ENCODE measurements at places on chromosomes 3 and 15.

GRCh38 chr3:40179016-40179415 is 130.5 kb upstream of the EIF1B start:
- DNase-seq: peak; percentile 12

- no peak for DNase-seq
Observed at GRCh38 chr3:115100806-115101205, 46.3 kb downstream of the ZBTB20 start.

DNA sequence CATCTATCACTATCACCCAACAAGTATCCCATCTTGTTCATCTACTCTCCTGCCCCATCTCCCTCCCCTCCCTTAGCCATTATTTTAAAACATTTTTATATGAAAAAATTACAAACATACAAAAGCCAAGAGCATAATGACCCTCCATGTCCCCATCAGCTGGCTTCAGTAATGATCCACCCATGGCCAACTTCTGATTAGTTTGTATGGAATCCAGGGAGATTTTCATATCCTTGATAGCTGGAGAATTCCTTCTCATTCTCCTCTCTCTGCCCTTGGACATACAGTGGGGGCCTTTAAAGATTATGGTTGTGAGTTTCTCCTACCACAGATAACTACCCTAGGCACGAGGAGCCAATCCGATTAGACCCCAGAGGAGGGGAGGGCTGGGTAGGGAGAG is 40.2 kb downstream of the IRAK2 start:
- DNase-seq: no peak

DNA sequence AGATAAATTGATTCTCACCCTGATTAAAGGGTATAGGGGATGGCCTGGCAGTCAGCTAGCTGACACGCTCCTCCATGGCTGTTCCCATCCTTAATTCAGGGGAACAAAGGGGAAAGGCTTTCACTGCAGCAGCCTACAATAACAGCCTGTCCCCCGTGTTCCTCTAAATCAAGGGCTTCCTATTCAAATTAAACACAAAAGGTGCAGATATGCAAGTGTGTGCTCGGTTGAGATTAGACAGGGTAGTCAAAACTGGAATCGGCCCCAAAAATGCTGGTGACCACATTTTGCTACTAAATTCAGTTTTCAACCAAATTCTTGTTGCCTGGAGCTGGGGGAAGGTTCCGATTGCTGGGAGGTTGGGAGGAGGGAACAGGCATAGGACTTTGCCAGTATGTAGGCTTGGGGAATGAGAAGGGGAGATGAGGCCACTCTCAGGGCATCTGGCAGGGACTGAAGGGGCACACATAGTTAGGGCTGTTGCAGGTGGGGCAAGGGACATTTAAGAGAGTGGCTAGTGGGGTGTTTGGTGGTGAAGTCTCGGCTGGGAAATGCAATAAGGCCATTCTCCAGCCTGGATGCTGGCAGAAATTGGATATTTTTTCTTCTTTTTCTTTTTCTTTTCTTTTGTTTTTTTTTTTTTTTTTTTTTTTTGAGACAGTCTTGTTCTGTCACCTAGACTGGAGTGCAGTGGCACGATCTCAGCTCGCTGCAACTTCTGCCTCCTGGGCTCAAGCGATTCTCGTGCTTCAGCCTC is 32.9 kb upstream of the CTSH start:
- DNase-seq: no peak

DNA sequence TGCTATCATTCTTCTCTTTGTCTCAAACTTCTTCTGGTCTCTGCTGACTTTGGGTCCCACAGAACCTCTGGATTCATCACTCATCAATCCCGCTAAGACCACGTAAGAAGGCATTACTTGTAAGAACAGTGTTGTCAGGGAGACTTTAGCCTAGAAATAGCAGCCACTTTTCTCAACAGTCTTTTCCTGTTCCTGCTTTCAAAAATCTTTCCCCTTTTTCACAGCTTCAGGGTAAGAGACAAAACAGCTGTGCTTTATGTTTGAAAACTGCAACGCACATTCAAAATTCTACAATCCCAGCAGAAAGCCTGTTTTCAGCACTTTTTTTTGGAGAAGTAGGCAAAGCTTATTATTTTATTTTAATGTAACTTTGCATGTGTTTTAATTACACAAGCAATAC is 42.0 kb upstream of the FAM98B start:
- DNase-seq: no peak

- DNase-seq: no peak
Observed at GRCh38 chr3:114393367-114394072, 99.7 kb downstream of the TIGIT start.

GRCh38 chr3:64445109-64445943 is 220.1 kb upstream of the PRICKLE2 start:
- DNase-seq: no peak

GRCh38 chr3:9013782-9014563 is 50.7 kb upstream of the RAD18 start:
- no peak for DNase-seq

DNA sequence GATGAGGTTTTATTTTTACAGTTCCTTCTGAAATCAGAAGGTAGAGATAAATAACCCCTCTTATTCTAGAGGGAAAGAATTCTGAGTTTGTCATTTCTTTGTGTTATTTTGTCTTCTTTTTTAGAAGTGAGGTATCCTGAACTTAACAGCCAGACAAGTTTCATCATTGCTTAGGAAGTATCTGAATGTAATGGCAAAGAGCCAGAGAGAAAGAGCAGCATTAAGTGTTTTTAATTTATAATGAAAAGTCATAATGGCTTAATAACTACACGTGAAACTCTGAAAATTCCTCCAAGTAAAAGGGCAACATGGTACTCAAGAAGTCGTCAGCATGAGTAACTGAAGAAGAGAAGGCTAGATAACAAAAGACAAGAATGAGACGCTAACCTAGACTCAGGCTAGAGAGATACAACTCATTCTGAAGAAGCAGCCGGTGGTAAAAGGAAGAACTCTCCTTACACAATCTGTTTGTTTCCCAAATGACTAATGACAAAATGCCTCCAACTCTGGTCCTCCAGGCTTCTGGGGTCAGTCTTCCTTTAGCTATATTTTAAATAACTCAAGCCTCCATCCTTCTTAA is 116.2 kb upstream of the NECTIN3 start:
- no peak for DNase-seq

DNA sequence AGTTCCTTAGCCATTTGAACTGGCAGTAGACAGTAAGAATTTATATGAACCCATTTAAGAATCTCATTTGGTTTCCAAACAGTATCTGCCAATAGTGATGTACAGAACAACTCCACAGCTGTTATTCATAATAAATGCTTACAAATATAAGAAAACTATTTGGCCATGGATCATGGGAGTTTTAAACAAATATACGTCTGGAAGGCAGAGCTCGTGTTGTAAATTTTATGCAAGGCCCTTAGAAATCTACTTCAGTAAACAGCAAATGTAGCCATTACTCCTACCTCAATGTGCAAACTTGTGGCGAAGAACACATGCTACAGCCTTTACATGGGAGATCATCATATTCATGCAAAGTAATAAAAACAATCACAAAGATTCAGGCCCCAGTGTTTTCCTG is 65.3 kb upstream of the NANOGP8 start:
- no peak for DNase-seq

DNA sequence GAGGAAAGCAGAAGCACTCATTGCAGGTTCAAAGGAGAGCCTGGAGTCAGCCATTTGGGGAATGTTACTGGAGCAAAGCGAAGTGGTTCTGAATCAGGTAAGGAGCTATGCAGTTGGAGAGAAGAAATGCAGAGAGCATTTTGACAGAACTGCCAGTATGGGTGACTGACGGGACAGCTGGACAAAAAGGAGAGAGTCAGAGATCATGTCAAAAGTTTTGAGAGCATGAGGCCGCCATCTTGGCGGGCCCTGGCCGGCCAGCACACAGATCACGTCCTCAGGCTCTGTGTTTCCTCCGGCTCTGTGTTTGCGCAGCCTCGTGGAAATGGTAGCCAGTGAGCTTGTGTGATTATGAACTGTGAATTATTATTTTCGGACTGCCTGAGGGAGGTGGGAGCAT is 29.8 kb upstream of the UBE3A start:
- DNase-seq: no peak

- no peak for DNase-seq
Observed at GRCh38 chr3:20696388-20697150, 510.6 kb upstream of the SGO1 start.

GRCh38 chr3:99980606-99981005 is 133.7 kb downstream of the FILIP1L start:
- no peak for DNase-seq

DNA sequence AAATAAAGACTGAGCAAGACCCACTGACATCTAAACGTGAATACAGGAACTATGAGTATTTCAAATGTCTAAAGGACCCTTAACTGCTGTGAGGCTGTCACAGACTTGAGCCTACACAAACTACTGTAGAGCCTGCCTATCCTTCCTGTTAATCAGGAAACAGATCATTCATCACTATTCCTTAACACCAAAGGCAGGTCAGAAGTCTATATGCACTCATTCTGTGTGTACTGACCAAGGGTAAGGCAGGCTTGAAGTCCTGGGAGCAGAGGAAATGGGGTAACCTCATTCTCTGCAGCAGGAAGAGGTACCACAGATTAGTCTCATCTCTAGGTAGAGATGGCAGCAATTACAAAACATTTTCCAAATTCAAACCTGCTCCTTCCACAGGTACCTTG is 30.7 kb downstream of the NPTN start:
- DNase-seq: no peak

GRCh38 chr3:190825386-190826016 is 37.0 kb downstream of the GMNC start:
- no peak for DNase-seq

DNA sequence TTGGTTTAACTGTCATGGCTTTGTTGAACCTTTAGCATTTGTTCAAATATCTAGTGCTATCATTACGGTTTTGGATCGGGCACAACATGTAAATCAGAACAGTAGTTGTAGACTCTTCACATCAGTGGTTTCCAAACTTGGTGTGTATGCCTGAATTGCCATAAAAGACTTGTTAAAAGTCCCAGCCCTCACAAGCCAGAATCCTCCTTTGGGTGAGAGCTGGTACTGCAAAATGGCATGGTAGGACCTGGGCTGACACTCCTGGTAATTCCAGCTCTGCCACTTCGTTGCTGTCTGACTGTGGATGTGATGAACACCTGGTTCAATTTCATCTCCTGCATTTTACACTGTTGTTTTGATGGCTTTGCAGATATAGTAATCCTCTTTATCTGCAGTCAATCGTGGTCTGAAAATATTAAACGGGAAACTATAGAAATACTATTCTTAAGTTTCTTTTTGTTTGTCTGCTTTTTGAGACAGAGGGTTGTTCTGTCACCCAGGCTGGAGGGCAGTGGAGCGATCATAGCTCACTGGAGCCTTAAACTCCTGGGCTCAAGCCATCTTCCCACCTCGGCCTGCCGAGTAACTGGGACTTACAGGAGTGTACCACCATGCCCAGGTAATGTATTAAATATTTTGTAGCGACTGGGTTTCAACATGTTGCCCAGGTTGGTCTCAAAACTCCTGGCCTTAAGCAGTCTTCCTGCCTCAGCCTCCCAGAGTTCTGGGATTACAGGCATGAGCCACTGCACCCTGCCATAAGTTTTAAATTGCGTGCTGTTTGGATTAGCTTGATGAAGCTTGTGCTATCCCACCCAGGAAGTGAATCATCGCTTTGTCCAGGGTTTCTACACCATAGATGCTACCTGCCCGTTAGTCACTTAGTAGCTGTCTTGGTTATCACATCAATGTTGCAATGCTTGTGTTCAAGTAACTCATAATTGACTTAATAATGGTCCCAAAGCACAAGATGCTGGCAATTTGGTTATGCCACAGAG is 61.6 kb downstream of the RAB7A start:
- DNase-seq: peak; percentile 56

DNA sequence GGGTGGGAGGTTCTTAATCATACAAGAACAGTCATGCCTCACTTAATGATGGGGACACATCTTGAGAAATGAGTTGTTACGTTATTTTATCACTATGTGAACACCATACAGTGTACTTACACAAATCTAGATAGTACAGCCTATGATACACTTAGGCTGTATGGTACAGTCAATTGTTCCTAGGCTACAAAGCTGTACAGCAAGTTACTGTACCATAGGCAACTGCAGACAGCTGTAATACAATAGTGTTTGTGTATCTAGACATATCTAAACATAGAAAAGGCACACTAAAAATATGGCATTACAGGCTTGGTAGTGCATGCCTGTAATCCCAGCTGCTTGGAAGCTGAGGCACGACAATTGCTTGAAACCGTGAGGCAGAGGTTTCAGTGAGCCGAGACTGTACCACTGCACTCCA is 55.7 kb upstream of the PLXND1 start:
- DNase-seq: no peak

- no peak for DNase-seq
Observed at GRCh38 chr3:36832406-36832805, 68.1 kb upstream of the DCLK3 start.

- DNase-seq: no peak
Observed at GRCh38 chr3:155418407-155418806, 124.9 kb upstream of the STRIT1 start.

DNA sequence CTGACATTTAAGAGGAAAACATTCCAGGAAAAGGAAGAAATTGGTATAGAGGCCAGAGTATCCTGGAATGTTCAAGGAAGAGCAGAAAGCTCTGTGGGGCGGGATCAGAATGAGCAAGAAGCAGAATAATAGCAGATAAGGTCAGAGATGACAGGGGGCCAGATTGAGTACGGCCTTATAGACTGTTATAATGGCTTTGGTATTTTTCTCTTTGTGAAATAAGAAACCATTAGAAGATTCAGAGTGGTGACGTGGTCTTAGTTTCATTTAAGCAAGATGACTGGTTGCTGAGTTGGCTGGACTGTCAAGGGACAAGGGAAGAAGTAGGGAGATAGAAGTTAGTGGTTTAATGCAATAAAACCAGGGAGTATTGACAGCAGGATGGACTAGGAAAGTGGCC is 218.3 kb upstream of the SOX2 start:
- no peak for DNase-seq

DNA sequence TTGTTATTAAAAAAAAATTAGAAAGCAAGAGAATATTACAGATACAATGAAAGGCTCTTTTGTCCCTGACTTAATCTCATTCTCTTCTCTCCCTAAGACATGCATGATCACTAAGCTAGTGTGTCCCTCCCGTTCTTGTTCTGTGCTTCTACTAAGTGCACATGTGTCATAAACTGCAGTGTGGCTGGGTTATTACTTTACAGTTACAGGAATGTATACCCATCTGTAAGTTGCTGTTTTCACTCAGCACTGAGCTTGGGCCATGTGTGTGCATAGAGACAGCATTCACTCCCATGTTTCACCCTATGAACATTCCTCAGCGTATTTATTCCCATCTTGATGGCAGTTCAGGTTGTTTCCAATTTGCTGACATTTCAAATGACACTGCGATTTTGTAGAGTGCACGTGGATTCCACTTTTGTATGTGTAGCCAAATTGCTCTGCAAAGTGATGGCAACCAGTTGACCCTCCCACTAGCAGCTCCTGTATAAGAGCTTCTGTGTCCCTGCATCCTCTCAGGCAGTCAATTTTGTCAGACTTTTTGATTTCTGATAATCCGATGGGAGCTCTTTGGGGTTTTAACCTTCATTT is 145.8 kb upstream of the UBE2E1 start:
- DNase-seq: no peak

All from CD4-positive, alpha-beta T cell treated with Interleukin-1 beta for 1 hour (primary cell).